ENCODE measurements at places on chromosomes 16 and 17.

- peak; percentile 40 for DNase-seq
Measured at GRCh38 chr17:77609553-77610517, 348.7 kb upstream of the TNRC6C start.

GRCh38 chr17:41738077-41738800 lies 3.8 kb upstream of the HAP1 start:
- peak; percentile 76 for DNase-seq

- DNase-seq: no peak
Measured at GRCh38 chr16:89275837-89276720, 58.6 kb downstream of the ZNF778 start.

- DNase-seq: no peak
Measured at GRCh38 chr17:43986225-43986981, 18.0 kb upstream of the NAGS start.

DNA sequence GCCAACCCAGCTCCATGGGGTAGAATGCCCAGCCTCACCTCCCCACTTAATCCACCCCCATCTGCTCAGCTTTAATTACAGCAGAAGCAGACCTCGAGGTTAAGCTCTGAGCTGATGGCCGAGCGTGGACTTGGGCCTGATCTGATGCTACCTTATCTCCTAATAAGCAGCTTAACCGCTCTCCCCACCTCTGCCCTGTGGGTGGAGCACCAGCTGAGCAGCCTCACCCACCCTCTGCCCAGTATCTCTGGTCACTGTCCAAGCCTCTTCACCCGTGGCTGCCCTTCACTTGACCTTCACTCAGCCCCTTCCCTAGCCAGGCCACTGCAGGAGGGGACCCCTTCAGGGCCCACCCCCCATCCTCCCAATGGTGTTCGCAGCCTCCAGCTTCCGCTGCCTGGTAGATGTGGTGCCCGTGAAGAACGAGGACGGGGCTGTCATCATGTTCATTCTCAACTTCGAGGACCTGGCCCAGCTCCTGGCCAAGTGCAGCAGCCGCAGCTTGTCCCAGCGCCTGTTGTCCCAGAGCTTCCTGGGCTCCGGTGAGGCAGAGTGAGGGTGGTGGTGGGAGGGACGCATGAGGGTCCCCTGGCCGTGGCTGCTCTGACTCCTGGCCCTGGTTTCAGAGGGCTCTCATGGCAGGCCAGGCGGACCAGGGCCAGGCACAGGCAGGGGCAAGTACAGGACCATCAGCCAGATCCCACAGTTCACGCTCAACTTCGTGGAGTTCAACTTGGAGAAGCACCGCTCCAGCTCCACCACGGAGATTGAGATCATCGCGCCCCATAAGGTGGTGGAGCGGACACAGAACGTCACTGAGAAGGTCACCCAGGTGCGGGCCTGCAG lies 6.8 kb downstream of the KCNH6 start:
- no peak for DNase-seq

GRCh38 chr17:7392696-7393612 lies 1.4 kb downstream of the PLSCR3 start:
- DNase-seq: no peak

GRCh38 chr17:55540414-55541091 lies 29.3 kb upstream of the SMIM36 start:
- peak; percentile 85 for DNase-seq

GRCh38 chr17:58387834-58388233 lies 29.5 kb downstream of the RNF43 start:
- no peak for DNase-seq
